Occipital lobe (tissue), 3 donors: ENCODE measurements at places on chromosomes 5 and 9. TPM values are rescaled to one million over a fixed set of nuclear protein-coding genes. Genes with fewer than 3 reads are reported as not detected.

DNA sequence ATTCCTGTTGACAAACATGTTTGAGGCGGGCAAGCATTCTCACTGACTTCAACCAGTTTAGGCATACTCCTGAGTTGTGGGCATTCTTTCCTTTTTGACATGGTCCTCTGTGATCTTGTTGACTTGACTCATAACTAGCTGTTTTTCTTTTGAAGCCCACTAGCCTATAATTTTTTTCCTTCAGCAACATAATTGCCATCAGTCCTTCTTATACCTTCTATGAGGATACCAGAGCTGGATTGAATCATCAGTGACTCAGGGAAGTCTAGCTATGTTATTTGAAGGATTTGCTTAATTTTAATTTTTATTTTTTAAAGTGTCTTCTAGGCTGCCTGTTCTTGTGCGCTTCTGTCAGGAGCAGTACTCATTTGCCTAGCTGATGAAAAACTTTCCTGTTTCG lies 259.5 kb downstream of the NR3C1 start:
- DNase-seq, result no peak

DNA sequence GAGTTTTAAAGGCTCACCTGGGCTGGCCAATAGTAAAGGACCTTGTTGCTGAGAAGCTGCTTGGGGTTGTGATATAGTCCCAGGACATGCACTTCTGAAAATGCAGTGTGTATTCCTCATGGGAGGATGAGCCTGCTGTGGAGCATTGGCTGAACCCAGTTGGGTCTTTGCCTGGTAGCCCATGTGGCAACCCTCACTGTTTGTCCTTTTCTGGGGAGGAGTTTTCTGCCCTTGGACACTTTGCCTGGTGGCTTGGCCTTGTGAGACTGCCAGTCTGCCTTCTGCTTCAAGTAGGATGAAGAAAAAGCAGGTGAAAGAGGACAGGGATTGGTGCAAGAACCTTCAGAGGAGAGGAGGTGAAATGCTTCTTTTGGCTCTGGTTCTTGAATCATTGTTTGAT lies 4.0 kb downstream of the TENT4A start:
- DNase-seq, result no peak

- no peak for DNase-seq
These were observed 534.5 kb upstream of the CLINT1 start for GRCh38 chr5:158393457-158393856.

DNA sequence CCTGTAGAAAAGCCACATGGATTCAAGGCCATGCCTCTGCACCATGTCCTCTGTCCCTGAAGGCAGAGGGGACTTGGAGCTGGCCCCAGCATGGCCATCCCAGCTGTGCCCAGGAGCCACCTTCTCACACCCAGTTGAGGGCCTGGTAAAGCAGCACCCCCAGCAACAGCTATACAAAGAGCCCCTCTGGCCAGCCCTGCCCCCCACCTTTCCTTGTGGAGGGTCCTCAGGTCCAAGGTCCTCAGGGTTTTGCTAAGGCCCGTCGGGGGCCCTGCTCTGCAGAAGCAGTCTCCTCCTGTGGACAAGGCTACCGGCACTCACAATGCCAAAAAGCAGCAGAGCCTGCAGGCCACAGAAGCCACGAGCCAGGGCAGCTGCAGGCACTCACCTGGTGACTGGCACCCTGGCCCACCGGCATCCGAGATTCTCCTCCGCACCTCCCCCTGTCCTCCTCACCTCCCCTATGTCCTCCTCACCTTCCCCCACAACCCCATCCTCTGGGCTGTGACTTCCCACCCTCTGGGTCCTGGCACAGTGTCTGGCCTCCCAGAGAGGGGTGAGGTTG lies 39.9 kb upstream of the LPCAT1 start:
- no peak for DNase-seq

- DNase-seq, result no peak
These were observed 136.5 kb downstream of the CCDC192 start for GRCh38 chr5:127839496-127840197.

DNA sequence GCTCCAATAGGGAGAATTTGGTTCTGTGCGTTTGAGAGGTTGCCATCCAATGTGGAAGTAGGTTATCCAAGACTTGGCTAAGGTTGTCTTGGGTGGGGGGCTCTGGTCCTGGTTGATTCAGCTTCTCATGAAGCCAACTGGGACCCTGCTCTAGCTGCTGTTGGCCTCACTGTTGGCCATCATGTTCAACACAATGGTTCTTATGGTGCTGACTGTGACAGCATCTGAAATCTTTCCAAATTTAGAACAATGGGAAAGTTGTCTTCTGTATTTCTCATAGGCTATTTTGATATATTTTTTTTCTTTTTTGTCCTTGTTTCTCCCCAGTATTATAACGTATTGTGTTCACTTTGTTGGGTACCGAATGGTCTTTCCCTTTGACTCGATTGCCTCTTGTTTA lies 71.9 kb downstream of the GDNF start:
- no peak for DNase-seq

DNA sequence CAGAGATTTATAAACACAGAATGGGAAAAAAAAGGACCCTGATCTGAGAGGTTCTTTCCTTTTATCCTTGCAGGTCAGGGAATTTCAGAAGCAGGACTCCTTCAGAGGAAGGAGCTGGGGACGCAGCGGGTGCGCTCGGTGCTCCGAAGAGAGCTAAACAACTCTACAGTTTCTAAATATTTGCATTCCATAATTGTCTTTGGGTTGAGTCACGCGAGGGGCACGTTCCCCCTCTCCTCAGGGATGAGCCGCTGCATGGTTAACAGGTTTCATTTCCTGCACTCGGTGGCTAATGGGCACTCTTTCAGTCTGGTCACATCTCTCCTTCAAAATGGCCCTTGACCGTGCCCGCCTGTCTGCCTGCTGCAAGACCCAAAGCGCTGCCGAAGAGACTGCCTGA lies 165.0 kb upstream of the HMHB1 start:
- DNase-seq, result no peak

Gene LAMC3
- 3.0 TPM for total RNA-seq

Gene RICTOR
- total RNA-seq, result 87.3 TPM

Gene PSD2
- 17.0 TPM for total RNA-seq

Gene PTCD2
- 10.5 TPM for total RNA-seq

Gene WDR31
- total RNA-seq, result 1.7 TPM

Gene ZNF454
- total RNA-seq, result 9.8 TPM
